ENCODE measurements at places on chromosomes 1 and 21.

- peak; percentile 36 for DNase-seq
Observed at GRCh38 chr1:37793773-37794371, at the start of gene MANEAL. Gene MANEAL (plus strand): TSS chr1:37793847. CDS start chr1:37794183, 336 bp downstream.

DNA sequence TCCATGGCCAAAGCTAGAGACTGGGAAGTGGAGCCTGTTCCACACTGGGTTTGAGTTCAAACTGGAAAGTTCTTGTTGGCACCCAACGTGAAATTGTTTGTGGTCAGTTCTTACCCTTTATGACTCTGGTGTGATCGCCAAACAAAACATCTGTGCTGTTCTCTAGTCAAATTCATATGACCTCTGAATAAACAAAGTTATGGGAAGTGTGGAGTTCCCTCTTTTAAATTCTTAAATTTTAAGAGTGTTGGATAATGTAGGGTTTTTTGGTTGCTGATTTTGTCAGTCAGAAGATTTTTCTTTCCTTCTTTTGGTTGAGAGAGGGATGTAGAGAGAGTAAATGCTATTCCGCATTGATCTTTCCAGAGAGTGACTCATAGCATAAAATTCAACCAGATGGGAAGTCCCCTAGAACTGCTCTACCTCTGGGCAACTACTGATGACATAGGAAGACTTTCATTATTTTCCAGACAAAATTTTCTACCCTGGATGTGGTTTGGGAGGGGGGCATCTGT, 36.4 kb downstream of the CHML start:
- DNase-seq = no peak

DNA sequence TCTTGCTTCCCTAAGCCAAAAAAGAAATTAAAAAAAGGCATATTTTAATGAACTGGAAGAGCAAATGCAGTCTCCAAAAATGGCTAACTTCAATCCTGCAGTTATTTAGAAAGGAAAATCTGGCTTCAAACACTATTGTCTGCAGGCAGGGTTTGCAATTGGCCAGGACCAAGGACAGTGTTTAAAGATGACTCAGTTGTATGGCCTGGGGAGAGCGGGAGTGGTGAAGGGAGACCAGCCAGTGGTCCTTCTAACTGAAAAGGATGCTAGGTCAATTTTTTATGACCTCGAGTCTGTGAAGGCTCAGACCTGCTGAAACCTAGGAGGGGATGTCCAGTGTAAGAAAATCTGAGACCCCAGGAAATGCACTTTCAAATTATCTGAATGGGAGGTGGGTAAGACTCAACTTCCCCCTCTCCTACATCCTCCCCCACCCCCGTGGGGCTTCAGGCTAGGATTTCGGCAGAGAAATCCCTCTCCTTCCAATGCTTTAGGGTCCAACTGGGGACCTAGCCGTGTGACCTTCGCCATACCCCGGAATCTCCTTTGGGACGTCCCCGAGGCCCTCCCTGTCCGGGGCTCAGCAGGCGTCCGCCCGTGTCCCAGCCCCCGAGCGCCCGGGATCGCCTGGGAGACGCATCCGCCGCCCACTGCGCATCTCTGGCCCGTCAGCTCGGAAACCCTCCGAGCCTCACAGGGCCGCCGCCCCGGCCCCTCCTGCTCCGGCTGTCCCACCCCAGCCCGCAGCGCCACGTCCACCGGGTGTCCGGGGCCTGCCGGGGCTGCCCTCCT, 602 bp upstream of the RIMKLA start:
- peak; percentile 25 for DNase-seq

DNA sequence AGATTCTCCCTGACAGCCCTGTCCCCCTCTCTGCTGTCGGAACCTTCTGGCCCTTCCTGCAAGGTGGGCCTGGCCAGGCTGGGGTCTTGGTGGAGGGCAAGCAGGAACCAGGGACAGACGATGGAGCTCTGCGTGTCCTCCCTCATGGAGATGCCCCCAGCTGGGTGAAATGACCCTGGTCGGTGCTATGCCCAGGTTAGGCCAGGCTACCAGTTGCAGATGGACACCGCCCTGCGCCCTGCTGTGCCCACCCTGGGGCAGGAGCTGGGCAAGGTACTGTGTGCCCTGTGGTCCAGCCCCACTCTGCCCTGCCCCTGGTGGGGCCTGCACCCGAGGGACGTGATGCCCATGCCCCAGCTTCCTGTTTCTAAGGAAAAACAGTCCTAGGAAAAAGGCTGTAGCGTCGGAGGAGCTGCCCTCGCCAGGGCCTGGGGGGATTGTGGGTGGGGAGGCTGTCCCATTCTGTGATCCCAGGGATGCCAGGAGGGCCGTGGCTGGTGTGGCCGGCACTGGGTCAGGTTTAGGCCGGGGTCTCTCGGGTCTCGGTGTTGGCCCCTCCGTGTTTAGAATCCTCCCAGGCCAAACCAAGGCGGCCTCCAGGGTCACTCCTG, 77.6 kb downstream of the MORN1 start:
- DNase-seq = no peak

- no peak for DNase-seq
Observed at GRCh38 chr1:228809621-228810394, 74.5 kb downstream of the RHOU start.

GRCh38 chr1:51622455-51622913, 5.6 kb downstream of the OSBPL9 start:
- DNase-seq = no peak

DNA sequence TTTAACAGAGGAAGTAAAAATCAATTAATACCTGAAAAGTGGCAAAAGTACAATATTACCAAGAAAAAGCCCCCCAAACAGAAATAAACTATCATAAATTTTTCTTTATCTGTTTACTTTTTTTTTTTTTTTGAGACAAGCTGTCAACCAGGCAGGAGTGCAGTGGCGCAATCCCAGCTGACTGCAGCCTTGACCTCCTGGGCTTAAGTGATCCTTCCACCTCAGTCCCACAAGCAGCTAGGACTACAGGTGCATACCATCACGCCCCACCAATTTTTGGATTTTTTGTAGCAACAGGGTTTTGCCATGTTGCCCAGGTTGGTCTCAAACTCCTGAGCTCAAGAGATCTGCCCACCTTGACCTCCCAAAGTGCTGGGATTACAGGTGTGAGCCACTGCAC, 8.0 kb downstream of the TFB2M start:
- no peak for DNase-seq

DNA sequence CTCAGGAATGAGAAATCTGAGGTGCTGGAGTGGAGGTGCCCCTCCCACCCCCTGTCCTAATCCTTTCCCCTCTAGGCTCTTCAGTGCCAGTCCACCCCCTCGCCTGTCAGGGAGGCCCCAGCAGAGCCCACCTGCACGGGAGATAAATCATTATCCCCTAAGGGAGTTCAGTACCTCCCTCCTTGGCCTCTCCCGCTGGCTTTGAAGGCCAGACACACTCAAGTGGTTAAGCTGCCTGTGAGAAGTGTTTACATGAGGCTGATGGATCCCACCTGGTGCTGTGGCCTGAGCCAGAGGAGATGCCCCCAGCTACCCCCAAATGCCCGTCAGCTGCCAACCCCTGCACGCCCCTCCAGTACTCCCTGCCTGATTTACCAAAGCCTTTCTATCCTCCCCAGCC, 3.7 kb downstream of the RSPO1 start:
- DNase-seq = no peak

- no peak for DNase-seq
Observed at GRCh38 chr1:45722809-45723208, 27.6 kb downstream of the IPP start.

DNA sequence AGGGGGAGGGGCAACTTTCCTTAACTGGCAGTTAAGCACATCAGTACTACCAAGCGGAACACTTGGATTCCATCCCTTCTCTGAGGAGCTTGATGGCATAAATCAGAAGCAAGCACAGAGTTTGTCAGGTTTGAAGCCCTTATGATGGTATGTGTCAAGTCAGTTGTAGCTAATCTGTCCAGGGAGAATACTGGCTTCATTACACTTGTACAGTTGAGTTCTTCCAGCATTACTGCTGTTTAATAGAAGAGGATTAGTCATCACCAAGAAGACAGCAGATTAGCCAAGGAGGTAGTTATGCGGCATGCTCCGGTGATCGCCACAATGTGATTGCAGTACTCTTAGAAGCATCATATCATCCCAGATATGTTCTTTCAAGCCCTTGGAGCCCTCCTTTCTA, 2.1 kb upstream of the TDRD5 start:
- DNase-seq = no peak

GRCh38 chr1:223827193-223827663, 18.5 kb downstream of the TP53BP2 start:
- DNase-seq = no peak

DNA sequence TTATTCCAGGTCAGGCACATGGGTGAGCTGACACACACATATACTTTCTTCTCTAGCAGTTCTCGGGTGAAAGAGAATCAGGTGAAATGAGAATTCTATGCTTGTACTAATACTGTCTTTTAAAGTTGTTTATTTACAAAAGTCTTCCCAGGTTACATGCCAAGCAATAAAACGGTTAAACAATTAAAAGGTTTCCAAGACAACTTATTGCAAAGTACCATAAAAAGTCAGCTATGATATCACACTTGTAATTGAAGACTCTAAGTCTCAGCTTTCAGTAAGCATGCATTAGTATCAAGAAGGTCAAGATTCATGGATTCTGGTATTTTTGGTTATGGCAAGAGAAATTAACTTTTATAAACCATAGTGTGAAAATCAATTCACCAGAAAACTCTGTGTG, 171.4 kb downstream of the PDE4B start:
- DNase-seq = no peak

DNA sequence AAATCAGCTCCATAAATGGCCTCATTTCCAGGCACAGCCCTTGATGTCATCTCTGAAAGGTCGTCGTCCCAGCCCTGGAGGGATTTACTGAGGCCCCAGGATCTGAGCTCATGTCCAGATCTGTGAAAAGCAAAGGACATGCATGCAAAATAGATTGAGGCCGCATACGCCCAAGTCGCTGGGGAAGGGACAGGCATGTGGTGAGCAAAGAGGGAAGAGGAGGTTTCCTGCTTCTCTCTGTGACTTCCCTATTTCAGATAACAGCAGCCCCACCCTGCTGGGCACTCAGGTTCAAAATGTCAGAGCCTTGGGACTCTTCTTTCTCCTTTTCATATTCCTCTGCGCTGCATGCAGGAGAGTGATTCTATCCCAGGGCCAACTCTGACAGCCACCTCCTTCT, 197.2 kb downstream of the ADSS2 start:
- no peak for DNase-seq

GRCh38 chr1:202283991-202284390, 57.7 kb downstream of the UBE2T start:
- no peak for DNase-seq
